Stimulated activated CD4-positive, alpha-beta T cell treated with anti-CD3 and anti-CD28 coated beads, Interleukin-4, amount 100 ng/mL, for 4 hours (primary cell): ENCODE measurements at places on chromosomes 1 and 21.

DNA sequence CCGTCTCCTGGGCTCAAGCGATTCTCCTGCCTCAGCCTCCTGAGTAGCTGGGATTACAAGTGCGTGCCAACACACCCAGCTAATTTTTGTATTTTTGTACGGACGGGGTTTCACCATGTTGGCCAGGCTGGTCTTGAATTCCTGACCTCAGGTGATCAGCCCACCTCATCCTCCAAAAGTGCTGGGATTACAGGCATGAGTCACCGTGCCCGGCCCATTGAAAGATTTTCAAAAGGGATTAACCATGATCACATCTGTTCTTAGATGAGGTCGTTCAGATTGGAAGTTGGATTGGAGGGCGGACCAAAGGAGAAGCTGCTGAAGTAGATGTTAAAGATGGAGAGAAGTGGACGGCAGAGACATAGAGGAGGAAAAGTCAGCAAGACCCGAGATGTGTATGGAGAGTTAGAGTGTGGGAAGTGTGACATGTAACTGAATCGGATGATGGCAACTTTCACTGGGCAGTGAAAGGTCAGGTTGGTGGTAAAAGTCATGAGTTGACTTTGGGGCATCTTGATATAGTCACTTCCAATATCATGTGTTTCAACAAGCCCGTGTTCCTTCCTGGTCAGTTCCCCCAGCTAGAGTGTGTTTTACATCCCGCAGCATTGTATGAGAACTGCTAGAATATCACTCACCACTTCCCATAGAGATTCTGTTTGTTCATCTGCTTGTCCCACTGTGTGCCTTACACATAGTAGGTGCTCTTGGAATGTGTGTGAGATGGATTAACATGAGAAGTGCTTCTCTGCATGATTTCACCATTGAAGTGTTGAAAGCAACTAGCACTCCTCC, 54.4 kb upstream of the TINAGL1 start:
- DNase-seq, result no peak

DNA sequence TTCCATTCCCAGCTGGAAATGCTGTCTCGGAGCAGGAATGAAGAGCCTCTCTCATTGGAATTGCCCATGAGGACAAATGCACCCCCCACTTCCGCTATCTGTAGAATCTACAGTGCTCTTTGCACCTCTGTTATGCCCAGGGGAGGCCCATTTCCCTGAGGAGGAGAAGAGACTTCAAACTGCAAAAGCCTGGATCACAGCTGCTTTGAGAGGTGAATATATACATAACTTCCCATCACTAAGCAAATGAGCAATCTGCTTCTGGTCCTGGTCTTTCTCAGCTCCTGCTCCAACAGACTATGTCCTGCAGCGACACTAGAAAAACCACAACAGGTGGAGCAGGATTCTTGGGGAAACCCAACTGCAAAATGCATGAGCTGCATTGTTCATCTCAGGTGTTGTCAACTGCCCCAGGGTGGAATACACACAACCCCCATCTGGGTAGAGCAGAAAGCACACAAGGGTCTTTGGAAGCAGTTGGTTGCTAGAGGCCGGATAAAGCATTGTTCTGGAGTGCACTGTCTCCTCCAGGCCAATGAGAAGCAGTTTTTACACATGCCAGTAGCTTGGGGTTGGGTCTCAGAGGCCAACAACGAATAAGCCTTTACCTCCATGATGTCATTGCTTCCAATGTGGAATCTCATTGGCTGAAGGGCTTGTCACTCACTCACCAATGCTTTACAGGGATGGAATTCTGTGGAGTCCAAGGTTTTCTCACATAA, 67.7 kb upstream of the RAB4A start:
- no peak for DNase-seq

DNA sequence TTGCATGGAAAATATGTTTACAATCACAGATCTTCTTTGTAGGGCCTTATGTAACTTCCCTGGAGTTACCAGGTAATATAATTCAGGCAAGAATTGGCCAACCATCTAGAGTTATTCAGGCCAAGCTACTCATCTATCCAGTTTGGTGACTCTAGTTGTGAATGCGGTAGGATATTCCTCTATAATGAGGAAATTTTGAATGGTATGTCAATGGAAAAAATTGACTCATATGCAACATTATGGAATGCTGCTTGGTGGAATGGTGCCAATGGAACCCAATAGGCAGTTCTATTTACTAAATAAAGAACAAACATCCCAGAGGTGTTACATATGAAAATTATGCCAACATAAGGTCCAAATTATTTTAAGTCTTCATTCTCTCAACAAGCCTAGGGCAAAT, 5.6 kb upstream of the TNFSF18 start:
- DNase-seq, result no peak

DNA sequence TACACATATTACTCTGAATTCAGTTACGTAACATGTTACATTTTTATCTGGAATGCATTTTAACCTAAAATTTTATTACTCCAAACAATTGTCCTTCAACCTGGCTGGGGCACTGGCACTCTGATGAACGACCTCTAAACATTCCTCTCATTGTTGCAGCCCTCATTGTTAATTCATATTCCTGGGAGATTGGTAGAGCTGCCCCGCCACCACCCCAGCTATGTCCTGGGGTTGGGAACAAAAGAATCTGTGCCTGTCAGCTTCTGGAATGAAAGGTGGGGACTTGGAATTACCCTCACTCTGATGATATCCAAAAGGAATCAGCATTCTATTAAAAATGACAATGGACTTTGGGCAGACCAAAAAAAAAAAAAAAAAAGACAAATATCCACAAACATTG, 38.0 kb upstream of the DESI2 start:
- DNase-seq, result no peak

DNA sequence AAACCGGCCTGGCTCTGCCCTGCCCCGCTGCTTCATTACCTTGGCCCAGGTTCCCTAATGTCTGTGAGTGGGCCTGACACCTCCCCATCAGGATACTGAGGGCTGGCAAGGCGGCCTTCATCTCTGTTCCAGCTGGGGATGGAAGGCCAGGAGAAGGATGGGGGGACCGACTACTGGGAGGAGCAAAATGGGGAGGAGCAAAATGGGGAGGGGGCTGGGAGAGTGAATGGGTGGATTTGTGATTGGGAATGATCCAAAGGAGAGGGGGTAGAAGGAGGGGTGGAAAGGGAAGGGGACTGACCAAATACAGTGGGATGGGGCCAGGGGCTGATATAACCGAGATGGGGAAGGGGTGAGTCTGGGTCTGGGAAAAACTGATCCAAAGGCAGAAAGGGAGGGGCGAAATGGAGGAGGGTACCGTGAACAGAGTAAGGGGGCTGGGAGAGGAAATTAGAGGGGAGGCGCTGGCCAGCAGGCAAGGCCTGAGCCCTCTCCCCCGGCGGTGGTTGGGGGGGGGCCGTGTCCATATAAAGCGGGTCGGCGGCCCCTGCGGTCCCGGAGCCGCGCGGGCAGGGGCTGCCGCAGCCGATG, at the start of gene FOXE3:
Gene FOXE3, plus strand, starts transcription at position 558 of the 591 bp plus-strand sequence. Its CDS starts 31 bp downstream, at position 589.
- DNase-seq, result no peak

DNA sequence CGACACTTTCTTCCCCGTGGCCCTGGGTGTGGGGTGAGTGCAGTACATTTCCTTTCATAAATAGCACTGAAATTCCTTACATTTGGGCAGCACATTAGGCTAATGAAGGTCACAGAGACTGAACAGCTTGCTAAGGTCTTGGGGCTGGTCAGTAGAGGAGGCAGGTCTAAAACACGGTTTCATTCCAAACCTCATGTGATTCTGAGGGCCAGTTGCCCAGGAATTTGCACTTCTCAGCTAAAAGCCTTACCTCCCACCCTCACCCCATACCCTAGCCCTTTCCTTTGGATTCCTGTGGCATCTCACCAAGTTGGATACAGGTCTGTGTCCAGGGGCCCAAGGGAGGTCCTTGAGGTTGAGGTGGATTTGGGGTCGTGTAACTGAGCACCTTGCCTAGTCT, 147.8 kb upstream of the CD34 start:
- DNase-seq, result no peak

GRCh38 chr1:63326473-63327380, 4.4 kb downstream of the FOXD3 start:
- DNase-seq, result no peak

DNA sequence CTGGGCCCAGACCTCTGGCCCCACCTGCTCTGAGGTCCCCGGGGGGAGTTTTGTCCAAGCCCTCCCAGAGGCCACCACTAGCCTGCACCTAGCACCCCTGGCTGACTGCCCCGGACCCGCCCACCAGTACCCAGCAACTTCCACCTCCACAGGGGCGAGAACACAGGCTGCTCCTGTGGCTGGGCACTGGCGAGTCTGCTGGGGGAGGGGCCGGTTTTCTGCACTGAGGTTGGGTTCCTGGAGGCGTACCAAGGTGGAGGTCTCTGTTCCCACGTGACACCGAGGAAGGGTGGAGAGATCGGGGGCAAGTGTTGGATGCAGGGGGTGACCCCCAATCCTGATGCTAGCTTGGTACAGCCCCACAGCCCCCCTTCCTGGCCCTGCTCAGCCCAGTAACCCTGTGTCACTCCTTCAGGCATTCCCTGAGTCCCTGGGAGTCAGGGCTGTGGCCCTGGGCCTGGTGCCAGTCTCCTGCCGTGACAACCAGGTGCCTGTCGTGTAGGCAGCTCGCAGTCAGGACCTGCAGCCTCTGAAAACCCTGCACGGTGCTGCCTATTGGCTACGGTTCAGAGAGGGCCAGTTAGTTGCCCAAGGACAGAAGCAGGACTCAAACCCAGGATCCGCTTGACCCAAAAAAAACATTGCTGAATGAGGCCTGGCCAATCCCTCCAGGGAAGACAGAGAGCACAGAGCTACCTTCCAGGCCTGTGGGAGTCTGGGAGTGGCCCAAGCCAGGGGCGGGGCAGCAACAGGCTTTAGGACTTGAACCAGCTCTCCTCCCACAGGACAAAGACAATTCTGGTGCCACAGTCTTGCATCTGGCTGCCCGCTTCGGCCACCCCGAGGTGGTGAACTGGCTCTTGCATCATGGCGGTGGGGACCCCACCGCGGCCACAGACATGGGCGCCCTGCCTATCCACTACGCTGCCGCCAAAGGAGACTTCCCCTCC, 3.1 kb downstream of the ESPN start:
- no peak for DNase-seq

GRCh38 chr1:100834777-100835660, 59.6 kb downstream of the EXTL2 start:
- DNase-seq, result no peak

GRCh38 chr1:8870616-8871538, 7.6 kb downstream of the ENO1 start:
- no peak for DNase-seq

- DNase-seq, result no peak
These were observed 6.0 kb downstream of the DPT start for GRCh38 chr1:168723000-168723399.
